ENCODE measurements at places on chromosomes 12 and 14.

DNA sequence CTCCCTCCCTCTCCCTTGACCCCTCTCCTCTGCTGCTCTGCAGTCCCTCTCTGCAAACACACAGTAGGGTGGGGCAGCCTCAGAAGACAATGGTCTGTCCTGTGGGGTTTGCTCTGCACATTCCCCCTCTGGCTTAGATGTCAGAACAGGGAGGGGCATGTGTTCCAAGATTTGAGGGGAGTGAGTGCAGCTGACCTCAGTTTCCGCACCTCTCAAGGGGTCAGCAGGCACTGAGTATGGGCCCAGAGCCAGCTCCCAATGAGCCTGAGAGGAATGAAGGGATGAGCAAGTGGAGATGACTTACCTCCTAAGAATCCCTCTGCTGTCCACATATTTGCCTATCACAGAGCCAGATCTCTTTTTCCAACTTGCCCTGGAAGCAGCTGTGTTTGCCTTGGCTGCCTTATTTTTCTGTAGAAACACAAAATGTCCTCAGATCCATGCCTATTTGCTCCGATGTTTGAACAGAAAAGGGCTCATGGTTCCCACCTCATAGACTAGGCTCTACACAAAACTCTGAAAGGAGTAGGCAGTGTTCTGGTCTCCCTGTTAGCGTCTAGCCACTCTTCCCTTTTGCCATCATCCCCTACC, 111.4 kb downstream of the CRACR2A start:
- no peak for DNase-seq

DNA sequence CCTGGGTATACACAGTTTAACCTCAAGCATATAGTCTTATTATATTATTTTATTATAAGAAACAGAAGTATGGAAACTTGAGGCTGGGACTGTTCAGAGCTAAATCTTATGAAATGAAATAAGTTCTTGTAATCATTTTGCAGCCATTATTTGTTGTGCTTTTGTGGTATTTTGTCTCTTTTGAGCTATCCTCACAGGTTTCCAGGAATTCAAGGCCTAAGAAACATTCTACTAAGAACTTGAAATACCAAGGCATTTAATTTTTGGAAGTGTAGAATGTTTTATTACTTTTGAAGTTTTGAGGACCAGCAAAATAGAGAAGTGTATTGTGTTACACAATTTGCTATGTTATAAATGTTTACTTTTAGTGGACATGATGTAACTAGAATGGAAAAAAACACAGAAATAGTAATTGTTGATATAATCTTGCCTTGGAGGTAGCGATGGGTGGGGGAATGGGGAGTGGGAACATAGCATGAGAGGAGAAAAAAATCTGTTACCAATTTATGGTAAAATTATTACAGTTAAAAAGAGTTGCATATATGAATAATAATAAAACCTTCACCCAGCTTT, 81.7 kb downstream of the CRADD start:
- DNase-seq, result no peak

- DNase-seq, result no peak
Observed at GRCh38 chr14:50191499-50191898, 39.9 kb downstream of the SOS2 start.

GRCh38 chr12:54386403-54387113, 2.0 kb upstream of the ZNF385A start:
- DNase-seq, result no peak

- peak; percentile 76 for DNase-seq
Observed at GRCh38 chr12:46269429-46270241, 792 bp upstream of the SLC38A1 start.

Data from activated T-cell treated with anti-CD3 and anti-CD28 coated beads for 24 hours (primary cell).